NCI-H187 (cell line): ENCODE measurements at places on chromosomes 12 and 14.

DNA sequence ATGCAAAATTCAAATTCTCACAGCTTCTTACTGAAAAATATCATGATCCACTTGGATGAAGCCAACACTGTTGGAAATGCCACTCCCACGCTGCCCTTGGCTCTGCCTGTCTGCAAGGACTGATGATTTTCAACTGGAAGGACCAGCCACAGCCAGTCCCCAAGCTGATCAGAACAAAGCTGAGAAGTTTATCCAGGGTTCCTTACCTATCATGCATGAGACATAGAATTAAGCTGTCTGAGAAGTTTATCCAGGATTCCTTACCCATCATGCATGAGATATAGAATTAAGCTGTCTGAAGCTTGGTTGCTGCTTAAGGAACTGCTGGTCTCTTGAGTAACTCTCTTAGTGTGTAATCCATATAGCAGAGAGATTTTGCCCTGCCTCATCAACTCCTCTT lies 159.8 kb upstream of the TMEM260 start:
- DNase-seq = no peak

DNA sequence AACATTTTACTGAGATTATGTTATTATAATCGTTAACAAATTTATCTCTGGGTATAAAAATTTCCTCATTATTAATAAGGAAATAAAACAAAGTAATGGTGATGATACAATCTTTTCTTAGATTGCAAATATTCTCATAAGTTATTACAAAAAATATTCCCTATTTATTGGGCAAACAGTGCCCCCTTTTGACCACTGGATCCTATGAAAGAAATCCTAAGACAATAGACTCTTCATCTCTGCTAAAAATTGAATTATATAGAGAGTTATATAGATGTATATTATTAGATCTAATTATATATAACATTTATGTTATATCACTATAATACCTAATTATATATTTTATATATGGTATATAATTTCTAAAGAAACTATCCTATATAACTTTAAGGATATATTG lies 94.2 kb upstream of the FGD4 start:
- no peak for DNase-seq

DNA sequence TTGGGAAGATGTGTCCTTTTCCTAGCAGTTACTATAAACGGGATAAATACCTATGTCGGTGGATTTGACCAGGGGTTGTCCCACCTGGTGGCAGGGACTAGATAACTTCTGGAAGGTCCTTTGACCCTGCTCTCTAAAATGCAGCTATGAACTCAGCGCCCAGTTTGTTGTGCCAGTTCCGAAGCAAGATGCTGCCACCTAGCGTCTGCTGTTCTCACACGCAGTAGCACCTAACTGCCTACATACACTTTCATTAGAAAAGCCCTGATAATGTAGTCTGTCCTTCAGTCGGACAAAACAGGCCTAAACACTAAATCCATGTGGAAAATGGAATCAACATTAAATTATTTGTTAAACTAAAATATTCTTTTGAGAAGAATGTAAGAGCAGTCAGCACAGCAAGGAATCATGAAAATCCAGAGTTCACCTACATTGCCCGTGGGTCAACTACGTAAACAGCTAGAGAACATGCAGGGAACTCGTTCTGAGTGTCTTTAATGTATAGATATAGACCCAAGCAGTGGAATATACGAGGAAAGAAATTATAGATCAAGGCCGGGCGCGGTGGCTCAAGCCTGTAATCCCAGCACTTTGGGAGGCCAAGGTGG lies 51.1 kb upstream of the CRACR2A start:
- peak; percentile 46 for DNase-seq

GRCh38 chr14:30882431-30882830 lies 8.1 kb downstream of the COCH start:
- DNase-seq = no peak

DNA sequence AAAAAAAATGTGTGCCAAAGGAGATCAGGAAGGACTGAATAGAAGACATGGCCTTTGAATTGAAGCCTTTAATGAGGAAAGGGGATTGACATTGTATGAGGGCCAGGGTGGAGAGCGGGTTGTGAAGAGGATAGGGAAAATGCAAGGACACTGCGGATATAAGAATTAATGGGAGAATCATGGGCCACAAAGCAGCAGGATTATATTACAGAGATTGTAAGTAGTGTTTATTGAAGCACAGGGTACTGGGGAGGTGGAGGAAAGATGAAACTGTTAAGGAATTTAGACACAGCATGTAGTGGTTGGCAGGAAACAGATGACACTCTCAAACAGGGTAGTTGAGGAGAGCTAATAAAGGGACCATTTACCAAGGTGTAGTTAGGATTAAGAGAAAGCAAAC lies 16.4 kb upstream of the POC1B start:
- no peak for DNase-seq

DNA sequence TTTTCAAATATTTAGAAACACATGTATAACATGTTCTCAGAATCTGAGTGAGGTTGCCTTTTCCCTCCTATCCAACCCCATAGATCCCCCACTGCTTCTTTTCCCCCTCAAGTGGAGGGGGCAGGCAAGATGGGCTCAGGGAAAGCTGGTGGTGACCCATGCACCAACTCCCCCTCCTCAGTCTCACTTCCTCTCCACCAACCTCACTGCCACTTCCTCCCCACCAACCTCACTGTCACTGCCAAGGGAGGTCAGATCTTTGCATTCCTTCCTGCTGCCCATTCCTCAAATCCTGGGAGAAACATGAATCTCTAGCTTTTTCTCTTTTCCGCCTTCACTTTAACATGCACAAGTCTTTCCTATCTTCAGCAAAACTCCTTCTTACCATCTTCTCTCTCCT lies 48.7 kb downstream of the SPTB start:
- DNase-seq = no peak

GRCh38 chr14:53810221-53810620 lies 146.4 kb downstream of the BMP4 start:
- DNase-seq = no peak

GRCh38 chr12:69008520-69008919 lies 75.5 kb upstream of the CPM start:
- DNase-seq = no peak

DNA sequence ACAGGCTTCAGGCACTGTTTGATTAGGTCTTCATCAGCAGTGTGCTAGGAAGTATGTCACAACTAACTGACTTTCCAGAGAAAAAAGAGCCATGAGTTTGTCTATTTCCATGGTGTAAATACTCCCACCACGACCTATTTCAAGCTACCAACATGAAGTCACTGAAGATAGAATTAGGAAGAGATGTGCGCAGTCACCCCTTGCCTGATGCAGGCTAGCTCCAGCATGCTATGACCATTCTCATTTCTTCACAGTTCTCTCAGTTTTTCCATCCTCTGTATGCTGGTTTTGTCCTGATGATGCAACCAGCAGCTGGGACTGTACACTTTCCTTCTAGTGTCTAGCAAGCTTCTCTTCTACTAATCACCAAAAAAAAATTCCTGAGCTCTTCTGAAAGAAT lies 191.6 kb upstream of the NUDT4 start:
- no peak for DNase-seq

DNA sequence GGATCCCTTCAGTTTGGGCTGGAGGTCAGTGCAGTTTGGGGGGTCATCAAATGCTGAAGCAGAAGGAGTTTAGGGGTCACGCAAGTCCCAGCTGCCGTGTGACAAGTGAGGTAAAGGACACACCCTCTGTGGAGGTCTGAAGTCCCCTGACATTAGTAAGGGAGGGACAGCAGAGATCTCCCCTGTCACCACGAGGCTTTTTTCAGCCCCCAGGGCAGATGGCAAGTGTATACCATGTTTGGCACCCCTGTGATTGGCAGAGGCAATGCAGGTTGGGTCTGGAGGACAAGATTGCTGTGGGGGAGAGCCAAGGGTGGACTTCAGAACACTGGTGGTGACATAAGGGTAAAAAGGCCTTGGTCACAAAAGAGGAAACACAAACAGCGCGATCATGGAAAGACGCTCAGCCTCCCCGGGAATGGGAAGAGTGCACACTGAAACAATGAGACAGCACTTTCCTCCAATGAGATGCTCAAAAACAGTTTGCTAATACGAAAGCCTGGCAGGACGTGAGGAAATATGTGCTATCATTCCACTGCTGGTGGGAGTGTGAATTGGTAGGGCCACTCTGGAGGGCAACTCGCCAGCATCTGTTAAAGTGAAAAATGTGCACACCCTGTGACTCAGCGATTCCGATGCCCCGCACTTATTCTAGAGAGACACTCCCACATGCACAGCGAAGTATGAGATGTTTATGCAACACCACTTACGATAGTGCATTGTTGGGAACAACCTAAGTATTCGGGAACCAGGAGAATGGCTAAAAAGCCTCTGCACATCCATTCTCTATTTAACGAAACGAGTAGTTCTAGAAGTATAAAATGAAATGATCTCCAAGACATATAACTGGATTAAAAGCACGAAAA lies 14.4 kb upstream of the CD27 start:
- no peak for DNase-seq

GRCh38 chr12:26773313-26774104 lies 59.5 kb downstream of the ITPR2 start:
- DNase-seq = no peak

DNA sequence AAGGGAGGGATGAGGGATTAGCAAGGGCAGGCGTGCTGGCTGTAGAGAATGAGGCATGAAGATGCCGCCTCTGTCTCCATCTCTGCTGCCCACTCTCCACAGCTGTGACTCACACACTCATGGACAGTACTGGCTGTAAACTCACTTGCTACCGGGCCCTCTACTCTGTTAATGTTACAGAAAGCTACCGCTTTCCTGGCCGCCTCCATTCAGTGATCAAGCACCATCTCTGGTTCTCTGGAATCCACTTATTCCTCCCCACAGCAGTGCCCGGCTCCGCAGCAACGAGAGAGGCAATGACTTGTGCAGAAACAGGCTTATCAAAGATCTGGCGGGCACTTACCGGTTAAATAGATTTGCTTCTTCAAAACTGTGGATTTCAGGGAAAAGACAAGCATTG lies 34.8 kb downstream of the AMN start:
- DNase-seq = no peak

GRCh38 chr14:33833706-33834465 lies 117.0 kb downstream of the EGLN3 start:
- no peak for DNase-seq

DNA sequence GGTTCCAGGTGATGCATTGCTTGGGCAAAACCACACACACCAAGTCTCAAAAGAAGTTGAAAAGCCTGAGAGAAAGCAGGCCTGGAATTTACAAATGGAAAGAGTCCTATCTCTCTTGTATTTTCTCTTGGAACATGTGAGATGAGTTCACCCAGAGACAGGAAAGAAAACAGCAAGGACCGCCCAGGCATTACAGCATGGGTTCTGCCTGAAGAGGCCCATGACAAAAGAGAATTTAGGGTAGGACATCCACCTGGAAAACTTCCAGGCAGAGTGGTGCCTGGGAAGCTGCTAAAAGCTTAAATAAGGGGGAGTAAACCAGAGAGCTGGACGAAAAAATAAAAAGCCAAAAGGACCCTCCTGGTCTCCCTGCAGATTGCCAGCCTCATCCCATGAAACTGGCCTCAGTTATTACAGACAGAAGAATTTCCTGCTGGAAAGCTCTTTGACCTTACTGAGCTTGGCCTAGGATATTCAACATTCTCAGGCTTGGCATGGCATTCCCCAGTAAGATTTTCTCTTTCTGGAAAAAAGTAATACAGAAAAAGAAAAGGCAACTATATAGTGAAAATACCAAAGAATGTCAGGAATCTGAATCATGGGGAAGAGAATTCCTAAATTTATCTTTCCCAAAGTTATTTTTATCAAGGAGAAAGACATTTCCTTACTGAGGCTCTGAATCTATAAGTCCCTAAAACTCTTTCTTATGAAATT lies 121.3 kb upstream of the NUDT4 start:
- no peak for DNase-seq

DNA sequence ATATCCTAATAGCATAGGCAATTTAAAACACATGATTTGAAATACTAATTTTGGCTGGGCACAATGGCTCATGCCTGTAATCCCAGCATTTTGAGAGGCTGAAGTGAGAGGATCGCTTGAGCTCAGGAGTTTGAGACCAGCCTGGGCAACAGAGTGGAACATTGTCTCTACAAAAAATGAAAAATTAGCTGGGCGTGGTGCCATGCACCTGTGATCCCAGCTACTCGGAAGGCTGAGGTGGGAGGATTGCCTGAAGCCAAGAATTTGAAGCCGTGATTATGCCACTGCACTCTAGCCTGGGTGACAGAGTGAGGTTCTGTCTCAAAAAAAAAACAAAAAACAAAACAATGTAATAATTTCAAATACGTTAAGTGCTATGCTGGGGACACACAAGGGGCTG lies 83.3 kb downstream of the SSPN start:
- no peak for DNase-seq

DNA sequence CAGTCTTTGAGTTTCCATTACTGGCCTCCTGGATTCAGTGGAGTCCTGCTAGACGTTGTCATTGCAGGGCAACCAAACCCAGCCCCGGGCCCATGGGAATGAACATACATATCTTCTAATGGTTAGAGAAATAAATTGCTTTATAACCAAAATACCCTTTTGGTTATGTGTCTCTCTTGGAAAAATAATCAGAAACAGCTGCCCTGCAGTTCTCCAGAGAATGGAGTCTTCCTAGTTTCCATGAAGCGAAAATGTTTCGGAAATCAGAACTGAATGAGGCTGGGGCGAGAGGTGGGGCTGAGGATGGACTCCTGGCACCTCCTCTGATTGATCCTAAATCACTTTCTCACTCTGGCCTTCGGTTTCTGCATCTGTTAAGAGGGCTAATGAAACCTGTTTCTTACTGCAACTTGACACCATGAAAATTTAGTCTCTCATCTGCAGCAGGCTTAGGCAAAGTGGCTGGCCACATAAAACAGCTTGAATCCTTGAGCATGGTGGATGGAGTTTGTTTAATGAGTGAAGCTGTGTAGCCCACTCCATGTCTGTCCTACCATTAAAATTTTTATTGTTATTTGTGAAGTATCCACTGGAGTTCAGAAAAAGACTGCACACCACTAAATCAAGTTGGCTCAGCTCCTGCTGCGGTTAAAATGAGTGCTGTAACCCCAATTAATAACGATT lies 198.9 kb downstream of the CACNA1C start:
- peak; percentile 46 for DNase-seq

DNA sequence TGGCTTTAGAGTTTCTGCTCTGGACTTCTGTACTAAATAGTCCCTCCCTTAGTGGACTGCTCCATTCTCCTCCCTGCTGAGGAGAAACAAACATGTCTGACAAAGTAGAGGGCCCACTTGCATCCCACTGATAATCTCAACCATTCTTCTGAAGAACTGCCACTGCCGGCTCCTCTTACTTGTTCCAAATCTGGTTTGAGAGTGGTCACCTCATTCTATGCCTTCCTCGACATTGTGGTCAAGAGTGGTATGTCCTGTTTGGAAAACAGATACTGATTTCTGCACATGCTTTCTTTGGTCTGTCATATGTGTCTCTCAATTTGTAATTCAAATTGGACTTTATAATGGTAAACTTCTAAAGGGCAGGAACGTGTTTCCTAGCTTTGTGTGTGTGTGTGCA lies 36.3 kb upstream of the PLEKHA5 start:
- no peak for DNase-seq
